Suppressor macrophage (primary cell): ENCODE measurements at places on chromosomes 6 and 20.

GRCh38 chr20:47216819-47217410 lies 139.6 kb downstream of the ZMYND8 start:
- no peak for DNase-seq

- DNase-seq, result peak; percentile 68
Observed at GRCh38 chr20:36573798-36574365, 485 bp downstream of the TGIF2 start.

DNA sequence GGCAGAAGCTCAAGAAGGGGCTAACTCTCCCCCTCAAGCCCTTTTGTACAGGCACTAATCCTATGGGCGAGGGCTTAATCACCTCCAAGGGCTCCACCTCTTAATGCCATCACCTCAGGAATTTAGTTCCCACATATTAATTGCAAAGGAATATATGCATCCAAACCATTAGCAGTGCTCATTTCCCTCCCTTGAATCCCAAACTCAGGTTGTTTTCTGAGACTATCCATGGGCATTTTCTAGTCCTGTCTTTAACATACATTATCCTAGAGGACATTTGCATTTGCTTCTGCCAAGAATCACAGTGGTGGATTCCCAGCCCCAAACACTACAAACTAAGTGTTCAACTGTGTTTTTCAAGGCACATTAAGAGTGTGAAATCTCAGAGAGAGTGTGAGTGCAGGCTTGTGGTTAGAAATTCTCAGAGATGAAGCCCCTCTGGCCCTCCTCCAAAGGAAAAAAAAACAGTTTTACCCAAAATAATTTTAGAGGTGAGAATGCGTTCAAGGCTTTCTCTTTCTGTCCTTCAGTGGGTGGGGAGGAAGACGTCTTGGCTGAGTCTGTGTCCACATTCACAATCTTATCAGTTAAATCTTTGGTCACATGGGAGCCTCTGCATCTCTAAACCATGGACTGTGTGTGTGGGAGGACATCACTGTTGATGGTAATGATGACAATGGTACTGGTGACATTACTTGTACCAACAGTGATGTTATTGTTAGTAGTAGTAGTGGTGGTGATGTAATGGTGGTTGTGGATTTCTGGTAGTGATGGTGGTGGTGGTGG lies 59.3 kb downstream of the SYNDIG1 start:
- no peak for DNase-seq

DNA sequence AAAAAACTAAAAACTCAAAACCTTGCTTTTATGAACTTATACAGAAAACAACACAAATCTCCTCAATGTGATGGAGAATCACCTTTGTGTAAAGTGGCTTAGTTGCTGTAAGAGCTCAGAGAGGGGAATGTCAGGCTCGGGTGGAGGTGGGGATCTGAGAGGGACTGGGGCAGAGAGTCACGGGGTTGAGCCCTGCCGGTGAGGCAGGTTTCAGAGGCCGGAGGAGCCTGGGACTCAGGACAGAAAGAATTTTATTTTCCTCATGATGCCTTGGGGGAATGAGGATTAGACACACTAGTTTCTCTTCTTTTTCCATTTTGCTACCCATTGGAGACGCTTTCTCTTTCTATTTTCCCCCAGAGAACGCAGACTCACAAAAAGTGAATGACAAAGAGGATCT lies 252.3 kb upstream of the FOXQ1 start:
- DNase-seq, result no peak

DNA sequence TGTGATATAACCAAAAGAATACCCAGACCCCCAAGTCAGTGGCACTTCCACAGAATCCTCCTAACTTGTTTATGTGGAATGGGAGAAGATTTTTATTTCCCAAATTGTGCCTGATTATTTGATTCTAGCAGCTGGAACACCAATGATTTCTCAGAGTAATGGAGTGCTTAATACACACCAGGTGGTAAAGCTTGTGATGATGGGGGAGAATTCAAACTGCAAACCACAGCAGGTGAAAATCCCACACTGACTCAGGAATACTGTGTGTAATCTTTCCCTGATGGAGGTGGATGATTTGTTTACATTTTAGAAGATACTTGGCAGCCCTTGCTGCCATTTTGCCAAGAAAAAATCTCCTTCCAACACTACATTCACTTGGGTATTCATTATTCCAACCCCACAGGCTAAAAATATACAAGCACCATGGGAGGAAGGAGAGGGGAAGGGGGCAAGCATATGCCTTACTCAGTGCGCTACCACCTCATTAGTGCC lies 212.7 kb upstream of the PLN start:
- DNase-seq, result no peak

GRCh38 chr6:33727932-33728331 lies 16.4 kb upstream of the UQCC2 start:
- DNase-seq, result no peak

GRCh38 chr6:138336221-138336620 lies 41.5 kb upstream of the SMIM28 start:
- no peak for DNase-seq

GRCh38 chr20:40467067-40467466 lies 222.0 kb downstream of the MAFB start:
- DNase-seq, result peak; percentile 35

DNA sequence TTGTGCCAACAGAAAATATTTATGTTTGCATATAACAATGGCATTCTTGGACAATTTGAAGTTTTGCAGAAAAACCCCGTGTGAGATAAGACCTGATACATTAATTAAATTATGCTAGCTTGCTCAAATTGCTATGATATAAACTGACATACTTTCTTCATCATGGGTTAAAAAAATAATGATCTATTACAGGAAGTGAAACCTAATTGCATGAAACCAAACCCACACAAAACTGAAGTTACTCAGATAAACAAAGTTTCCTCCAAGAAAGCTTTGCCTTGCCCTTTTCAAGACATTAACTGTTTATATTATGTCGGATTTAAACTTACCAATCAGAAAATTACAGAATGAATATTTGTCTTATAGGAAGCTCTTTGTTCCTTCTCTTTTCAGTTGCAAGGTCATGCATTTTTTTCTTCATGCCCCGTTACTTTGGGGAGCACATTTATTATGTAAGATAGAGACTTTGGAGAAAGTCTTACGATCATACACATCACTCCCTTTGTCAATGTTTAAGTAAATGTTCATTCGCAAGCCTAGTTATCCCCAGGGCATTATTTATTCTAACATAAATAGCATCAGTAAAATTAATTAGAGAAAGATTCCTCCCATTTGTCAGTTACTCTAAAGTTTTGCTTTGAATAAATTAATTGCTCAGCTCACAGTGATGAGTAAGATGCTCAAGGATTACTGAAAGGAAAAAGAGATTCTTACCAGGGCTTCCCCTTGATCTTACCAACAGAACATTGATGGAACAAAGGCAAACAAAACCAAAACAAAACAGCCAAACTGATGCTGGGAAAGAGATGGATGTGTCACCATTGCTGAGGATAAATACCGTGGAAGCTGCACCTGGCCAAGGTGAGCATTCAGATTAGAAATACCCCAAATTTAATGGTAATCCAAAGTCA lies 14.8 kb upstream of the TMEM244 start:
- no peak for DNase-seq

- DNase-seq, result no peak
Observed at GRCh38 chr20:58579069-58579818, 64.0 kb upstream of the APCDD1L start.

- no peak for DNase-seq
Observed at GRCh38 chr6:129346964-129347363, 363.0 kb downstream of the ARHGAP18 start.

DNA sequence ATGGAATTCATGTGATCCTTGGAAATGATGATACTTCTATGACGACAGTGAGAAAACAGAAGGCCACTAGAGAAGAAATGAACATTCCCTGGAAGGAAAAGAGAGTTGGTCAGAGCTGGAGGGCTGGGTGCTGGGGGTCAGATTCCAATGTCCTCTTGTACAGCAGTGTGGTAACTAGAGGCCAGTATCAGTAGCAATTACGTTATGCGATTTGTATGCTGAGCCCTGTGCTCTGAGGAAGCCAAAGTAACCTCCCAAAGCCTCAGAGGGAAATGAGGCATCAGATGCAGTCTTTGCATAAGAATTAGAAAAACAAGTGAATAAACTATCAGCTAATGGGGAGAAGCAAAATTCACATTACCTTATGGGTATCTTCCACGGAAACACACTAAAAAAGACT lies 65.5 kb upstream of the SLC4A11 start:
- no peak for DNase-seq

DNA sequence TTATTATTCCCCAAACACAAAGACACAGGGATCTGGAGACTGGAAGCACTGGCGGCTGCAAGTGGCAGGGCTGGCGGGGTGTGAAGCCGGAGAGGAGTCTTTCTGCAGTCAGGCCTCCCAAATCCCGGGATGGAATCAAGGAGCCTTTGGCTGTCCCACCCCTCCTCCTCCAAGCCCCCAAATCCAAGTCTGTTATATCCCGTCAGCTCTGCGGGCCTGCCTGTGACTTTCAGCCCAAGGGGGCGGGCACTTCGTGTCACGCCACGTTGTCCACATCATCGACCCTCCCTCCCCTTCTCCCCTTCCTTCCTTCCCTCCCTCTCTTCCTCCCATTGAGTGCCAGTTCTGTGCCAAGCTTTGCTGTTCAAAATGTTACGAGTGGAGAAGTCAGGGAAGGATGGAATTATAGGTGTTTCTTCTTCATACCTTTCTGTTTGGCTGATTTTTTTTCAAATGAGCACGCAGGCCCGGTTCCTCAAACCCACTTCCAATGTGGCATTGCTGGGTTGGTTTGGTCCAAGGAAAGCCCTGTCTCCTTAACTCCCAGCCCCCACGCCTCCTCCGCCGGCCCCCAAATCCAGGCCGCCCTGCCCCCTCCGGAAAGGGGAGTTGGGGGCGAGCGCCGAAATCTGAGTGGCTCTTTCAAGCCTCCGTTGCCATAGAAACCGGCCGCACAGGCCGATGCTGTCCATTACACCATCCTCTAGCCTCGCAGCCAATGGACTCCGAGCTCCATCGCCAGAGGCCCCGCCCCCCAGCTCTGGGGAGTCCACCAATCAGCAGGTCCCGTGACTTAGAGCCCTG lies 12.7 kb downstream of the ZCCHC3 start:
- peak; percentile 82 for DNase-seq

DNA sequence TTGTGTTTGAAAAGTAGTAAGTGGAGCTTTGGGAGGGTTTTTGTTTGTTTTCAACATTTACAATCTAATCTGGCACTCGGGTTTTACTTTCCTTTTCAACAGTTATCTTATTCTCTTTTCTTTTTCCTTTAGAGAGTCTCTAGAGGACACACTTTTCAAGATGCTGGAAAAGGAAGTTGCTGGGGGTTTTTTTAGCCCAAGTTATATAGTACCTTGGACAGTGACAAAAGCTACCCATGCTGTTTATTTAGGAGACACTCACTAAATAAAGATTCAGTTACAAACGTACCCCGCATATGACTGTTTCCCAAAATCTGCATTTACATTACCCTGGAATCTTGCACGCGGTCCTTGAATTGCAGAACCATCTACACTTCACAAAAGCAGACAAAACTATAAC lies 78.8 kb downstream of the MAP7 start:
- DNase-seq, result peak; percentile 46

- no peak for DNase-seq
Observed at GRCh38 chr6:37549154-37549553, 49.5 kb upstream of the CCDC167 start.

GRCh38 chr6:75526502-75527127 lies 33.0 kb upstream of the FILIP1 start:
- DNase-seq, result peak; percentile 82

GRCh38 chr6:144360401-144360800 lies 75.3 kb downstream of the UTRN start:
- DNase-seq, result no peak

DNA sequence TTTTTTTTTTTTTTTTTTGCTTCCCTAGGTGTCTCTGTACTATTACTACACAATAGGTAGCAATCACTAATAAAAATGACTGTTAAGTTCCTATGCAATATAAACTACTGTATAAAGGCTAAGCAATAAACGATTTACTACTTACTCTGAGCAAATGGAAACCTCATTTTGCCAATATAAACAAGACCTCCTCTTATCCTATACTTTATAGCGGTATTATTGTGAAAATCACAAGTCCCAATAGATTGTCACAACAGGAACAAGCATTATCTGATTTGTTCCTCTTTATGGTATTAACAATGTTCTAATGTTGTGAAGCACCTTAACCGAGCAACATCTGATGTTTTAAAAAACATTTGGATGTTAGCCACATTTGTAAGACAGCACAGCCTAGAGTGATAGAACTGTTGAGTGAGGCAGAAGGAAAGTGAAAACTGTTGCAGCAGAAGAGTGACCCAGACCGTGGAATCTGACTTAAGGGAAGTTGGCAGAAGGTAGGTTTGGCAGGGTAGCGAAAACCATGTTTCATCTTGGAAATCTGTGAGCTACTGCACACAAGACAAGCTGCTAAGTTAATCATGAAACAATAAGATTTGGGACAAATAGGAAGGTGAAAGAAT lies 94.2 kb downstream of the MYLK4 start:
- DNase-seq, result no peak

DNA sequence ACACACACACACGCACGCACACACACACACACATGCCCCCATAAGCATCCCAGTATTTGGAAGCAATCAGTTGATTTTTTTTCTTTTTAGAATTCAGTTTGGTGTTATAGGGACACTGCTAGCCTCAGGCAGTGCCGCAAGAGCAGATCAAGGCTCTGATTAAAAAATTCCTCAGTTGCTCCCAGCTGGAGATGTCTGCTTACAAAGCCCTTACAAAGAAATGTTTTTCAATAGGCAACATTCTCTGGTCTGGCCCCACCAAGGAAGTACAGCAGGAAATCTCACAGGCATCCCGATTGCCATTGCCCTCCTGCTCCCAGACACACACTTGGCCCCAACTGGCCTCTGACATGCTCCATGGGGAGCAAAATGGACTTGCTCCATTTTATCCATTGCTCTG lies 22.9 kb upstream of the CD83 start:
- DNase-seq, result no peak

DNA sequence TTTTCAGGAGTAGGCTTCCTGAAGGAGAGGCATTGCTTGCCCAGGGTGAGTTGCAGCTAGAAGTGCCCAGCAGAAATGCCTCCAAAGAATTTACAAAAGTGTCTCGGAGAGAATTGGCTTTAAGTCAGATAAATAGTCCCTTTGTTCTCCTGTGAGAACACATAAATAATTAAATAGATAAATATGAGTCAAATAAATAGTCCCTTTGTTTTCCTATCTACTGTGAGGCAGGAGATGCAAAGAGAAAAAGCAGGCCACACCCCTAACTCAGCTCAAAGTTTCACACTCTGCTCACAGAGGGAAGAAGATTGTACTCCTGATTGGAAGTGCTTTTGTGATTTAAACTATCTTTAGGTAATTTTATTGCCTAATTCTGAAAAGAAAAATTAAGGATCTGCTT lies 180.7 kb upstream of the PRSS16 start:
- DNase-seq, result no peak

DNA sequence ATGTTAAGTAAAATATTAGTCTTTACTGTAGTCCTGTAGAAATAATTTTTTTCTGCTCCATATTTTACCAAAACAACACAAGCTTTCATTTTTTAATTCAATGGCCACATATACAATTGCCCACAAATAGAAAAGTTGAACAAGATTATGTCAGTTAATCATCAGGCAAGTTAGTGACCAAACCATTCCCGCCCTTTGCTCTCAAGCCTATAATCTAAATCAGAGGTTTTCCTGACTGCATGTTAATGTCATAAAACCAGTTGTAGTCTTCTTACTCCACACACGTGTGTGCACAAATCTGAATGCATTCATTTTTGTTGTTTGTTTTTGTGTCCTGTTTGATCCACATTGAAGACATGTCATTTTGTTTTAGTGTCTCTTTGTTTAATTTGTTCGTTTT lies 1357.7 kb upstream of the GJE1 start:
- DNase-seq, result no peak

- no peak for DNase-seq
Observed at GRCh38 chr6:11432091-11432490, 105.5 kb upstream of the TMEM170B start.

- peak; percentile 52 for DNase-seq
Observed at GRCh38 chr6:72955666-72956065, 269.6 kb downstream of the KHDC1L start.
